SW480 (cell line): ENCODE measurements at places on chromosomes 6 and 20.

- DNase-seq: no peak
Observed at GRCh38 chr6:43947860-43948259, 177.8 kb downstream of the VEGFA start.

GRCh38 chr20:50460115-50460607 is 50.0 kb upstream of the PTPN1 start:
- DNase-seq: no peak

DNA sequence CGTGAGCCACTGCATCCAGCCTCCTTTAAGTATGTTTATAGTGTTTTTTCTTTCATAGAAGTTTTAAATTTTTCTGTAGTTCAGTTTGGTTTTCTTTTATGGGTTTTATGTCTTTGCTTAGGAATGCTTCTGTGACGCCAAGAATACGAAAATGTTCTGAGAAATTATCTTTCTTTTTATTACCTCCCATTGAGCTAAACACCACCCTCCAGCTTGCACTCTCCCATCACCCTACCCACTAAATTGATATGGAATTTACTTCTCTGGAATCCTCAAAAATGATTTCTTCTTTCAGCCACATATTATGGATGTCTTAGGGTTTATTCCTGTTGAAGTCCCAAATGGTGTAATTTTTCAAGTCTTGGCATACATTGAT is 38.1 kb downstream of the JARID2 start:
- no peak for DNase-seq

- no peak for DNase-seq
Observed at GRCh38 chr20:41436679-41437078, 70.1 kb upstream of the EMILIN3 start.

DNA sequence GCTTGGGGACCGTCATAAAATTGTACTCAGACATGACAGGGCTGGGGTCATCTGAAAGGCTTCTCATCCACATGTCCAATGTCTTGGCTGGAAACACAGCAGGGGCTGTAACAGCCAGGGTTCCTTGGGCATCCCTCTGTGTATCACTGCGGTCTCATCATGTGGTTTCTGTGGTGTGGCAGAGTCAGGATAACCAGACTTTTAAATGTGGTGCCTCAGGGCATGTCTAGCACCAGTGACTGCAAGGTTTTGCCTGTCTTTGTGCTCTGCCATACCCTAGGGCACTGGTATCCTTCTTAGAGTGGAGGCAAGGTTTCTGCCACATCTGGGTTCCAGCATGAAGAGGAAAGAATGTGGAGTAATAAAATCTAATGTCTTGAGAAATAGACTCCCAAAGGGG is 124.2 kb downstream of the PLEKHG1 start:
- DNase-seq: peak; percentile 36
